ENCODE measurements at places on chromosomes 4 and X.

DNA sequence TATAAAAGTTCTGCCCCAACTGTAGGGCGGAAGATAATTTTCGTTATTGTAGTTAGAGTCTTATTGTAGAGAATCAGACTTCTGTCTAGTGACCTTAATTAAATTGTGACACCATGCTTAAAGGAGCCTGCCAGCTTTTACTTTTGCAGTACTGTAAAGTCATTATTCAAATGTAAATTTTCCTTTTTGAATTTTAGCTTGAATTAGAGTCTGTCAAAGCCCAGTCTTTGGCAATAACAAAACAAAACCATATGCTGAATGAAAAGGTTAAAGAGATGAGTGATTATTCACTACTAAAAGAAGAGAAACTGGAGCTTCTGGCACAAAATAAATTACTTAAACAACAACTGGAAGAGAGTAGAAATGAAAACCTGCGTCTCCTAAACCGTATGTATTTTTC is 21.8 kb downstream of the OFD1 start:
- no peak for DNase-seq

- DNase-seq: no peak
Measured at GRCh38 chrX:7637066-7637465, 205.9 kb upstream of the VCX start.

GRCh38 chr4:95371476-95372224 is 177.1 kb downstream of the UNC5C start:
- no peak for DNase-seq

DNA sequence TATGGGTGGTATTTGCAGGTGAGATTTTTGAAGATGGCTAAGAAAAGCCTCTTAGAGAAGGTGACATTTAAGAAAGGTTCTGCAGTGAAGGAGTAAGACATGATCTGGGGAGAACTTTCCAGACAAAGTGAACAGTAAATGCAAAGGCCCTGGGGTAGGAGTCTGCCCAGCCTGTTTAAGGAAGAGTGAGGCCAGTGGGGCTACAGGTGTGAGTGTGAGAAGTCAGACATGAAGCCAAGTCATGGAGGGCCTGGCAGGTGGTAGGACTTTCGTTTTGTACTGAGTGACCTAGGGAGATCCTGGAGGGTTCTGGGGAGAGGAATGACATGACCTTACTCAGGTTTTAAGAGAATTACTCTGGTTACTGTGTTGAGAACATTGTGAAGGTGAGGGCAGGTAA is 21.5 kb downstream of the COQ2 start:
- no peak for DNase-seq

DNA sequence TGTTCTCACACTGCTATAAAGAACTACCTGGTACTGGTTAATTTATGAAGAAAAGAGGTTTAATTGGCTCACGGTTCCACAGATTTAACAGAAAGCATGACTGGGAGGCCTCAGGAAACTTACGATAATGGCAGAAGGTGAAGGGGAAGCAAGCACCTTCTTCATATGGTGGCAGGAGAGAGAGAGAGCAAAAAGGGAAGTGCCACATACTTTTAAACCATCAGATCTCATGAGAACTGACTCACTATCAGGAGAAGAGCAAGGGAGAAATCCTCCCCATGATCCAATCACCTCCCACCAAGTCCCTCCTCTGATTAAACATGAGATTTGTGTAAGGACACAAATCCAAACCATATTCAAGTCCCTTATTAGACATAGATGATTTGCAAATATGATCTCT is 12.3 kb upstream of the RAP2C start:
- peak; percentile 8 for DNase-seq

DNA sequence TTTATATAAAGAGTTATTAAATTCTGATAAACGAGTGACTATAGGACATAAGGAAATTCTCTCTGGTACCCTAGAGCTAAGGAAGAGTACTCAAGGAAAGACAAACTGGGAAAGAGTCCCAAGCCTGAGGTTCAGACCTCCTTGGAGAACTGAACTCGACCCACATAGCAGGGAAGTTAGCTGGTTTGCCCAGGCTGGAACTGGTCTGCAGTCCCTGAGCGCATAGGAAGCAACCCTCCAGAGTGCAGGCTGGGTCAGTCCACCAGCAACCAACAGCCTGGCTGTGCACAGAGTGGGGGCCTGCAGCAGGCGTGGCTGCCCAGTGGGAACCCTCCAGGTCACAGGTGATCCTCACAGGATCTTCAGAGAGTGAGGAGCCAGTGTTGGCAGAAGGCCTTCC is 114.1 kb downstream of the SOWAHB start:
- DNase-seq: peak; percentile 26

GRCh38 chr4:118814891-118815290 is 21.0 kb downstream of the SEC24D start:
- DNase-seq: no peak

GRCh38 chr4:8010618-8011017 is 71.0 kb upstream of the AFAP1 start:
- no peak for DNase-seq

- no peak for DNase-seq
Measured at GRCh38 chr4:98645527-98645926, 12.9 kb downstream of the TSPAN5 start.

DNA sequence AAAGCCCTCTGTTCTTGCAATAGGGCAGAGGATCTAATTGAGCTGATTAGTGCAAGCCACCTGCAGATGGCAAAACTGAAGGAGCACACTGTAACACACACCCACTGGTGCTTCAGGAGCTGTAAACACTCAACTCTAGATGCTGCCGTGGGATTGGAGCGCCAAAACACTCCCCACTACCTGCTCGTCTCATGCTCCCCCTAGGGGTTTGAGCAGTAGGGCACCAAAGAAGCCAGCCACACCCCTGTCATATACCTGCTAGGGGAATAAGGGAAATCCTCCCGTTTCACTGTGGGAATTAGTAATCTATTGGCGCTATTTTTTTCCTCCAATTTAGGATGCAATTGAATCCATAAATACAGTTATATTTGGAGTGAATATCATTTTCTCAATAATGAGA is 360.2 kb downstream of the GLUD2 start:
- DNase-seq: no peak

GRCh38 chr4:5528031-5528436 is 180.3 kb downstream of the EVC2 start:
- DNase-seq: no peak

GRCh38 chrX:39601231-39602177 is 496.3 kb downstream of the BCOR start:
- no peak for DNase-seq

DNA sequence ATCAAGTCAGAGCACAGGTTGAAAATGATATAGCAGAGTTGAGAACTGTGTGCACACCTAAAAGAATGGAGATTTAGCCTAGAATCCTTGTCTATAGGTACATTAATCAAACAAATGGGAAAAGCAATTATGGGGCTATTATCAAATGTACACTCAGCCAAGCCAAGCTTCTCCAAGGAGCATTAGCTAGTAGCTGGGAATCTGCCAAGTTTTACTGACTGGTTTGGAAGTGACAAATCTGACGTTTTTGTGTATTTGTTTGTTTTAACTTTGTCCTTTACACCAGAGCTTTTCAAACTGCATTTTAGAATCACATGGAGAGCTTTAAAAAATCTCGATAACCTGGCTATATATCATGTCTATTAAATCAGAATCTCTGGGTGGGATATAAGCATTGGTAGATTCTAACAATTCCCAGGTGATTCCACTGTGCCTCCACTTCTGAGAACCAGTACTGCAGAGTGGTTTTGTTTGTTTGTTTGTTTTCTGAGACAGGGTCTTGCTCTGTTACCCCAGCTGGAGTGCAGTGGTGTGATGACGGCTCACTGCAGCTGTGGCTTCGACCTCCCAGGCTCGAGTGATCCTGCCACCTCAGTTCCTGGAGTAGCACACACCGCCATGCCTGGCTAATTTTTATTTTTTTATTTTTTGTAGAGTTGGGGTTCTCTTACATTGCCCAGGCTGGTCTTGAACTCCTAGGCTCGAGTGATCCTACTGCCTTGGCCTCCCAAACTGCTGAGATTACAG is 279.8 kb downstream of the UNC5C start:
- peak; percentile 20 for DNase-seq

- no peak for DNase-seq
Measured at GRCh38 chrX:94216738-94217137, 542.7 kb downstream of the FAM133A start.

DNA sequence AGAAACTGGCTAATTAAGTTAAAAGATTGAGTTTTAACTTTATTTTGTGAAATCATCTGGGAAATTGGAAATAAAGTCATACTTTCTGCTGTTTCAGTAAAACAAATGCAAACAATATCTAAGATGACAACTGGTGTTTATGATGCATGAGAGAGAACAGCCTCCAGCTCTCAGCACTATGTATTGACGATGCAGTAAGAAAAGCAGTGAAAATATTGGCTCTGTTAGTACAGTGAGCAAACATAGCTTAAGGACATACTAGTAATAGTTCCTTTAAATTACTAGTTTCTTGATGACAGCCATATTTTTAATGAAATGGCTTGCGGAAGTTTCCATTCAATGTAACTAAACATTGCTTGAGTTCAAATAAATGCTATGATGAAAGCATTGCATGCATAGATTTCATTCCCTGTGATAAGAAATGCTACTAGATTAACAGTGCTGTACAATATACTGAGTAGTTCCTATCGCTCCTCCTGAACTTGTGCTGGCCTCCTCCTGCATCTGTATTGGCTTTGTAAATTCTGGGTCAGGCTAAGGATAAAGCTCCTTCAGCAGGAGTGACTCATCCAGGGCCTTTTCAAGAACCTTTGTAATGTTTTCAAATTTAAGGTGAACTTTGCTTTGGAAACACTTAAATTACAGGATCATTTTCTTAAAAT is 11.6 kb downstream of the ARHGAP24 start:
- peak; percentile 65 for DNase-seq

DNA sequence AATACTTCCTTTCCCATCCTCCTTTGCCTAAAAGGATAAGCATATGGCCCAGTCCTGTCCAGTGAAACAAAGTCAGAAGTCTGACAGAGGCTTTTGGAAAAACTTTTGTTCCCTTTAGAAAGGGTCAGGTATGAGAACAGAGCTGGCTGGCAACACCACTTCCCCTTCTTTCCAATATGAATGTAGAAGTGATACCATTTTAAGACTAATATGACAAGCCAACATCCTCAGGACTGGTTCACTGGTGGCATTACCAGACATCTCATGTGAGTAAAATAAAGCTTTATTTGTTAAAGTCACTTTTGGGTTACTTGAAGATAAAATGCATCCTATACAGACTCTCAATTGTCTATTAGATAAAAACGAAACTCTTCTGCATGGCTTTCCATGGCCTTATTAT is 83.6 kb upstream of the PTCHD1 start:
- no peak for DNase-seq

GRCh38 chr4:123618606-123619005 is 222.0 kb downstream of the SPRY1 start:
- DNase-seq: no peak

- DNase-seq: no peak
Measured at GRCh38 chr4:99161373-99162099, 17.4 kb upstream of the ADH4 start.

GRCh38 chrX:139751053-139751452 is 43.1 kb upstream of the MCF2 start:
- DNase-seq: no peak

Measured in fibroblast of mammary gland (primary cell).